Activated naive CD4-positive, alpha-beta T cell treated with anti-CD3 and anti-CD28 coated beads, Interleukin-2, amount 50 U/mL, for 16 hours (primary cell): ENCODE measurements at places on chromosomes 7 and 10.

DNA sequence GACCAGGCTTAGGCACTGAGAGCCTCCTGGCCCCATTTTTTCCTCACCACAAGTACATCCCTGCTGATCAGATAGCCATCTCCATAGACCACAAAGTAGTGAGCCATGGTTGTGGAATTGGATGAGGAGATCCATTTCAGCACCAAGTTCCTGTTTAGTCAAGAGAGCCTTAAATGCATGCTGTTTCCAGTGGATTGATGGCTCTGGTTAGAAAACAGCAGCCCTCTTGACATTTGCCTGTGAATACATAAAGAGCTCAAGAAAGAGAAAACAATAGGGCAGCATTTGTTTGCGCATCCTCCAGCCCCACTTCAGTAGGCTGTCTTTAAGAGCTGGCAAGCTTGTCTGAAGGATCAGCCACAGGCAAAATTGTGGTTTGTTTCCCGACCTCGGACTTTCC, 251.2 kb downstream of the POU6F2 start:
- no peak for DNase-seq

DNA sequence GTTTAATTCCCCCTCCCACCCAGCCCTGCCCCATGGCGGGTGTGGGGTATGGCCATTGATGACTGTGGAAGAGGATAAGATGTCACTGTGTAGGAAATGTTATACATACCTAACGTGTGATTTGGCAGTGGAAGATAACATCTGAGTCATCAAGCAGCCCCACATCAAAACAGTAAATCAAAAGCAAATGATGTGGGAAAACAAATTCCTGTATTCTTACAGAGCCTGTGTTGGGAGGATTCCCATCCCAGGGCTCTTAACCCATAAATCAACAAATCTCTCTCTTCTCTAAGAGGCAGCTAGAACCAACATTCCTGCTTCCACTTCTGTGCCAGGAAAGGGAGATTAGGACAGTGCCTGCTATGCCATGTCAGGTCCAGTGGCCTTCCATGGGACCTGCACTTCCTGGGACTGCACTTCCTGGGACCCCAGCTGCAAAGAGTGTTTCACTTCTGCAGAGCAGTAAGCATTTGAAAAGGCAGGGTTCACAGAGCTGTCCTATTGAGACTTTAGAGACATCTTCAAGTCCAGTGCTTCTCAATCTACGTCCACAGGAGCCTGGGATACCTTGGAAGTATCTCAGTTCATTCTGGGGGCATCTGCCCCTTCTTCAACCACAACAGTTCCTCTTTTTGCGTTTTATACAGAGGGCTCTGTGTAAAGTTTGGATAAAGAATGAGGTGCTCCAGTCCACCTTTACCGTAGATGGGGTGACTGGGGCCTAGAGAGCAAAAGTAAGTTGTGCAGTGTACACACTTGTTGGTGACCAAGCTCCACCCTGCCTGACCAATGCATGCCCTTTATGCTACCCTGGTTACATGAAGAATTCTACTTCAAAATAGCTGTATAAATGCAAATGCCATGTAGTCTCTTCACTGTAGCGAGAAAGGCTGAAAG, 45.7 kb downstream of the ATXN7L1 start:
- DNase-seq, result no peak

DNA sequence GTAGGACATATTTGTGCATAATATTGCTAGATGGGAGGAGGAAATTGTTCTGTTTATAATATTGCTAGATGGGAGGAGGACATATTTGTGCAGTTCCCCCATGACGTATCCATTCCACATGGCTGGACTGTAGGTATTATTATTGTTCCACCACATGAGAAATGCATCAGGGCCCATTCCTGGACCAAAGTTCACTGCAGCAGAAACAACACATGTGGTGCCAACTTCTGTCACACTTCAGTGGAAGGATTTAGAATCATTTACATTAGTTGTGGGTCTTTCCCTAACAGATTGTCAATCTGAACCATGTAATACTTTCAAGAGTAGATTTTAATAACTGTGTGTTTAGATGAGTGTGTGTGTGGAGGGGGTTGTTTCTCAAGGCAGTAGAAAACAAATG, 32.7 kb upstream of the MACC1 start:
- DNase-seq, result no peak

- no peak for DNase-seq
Measured at GRCh38 chr10:11705722-11706121, 36.5 kb upstream of the ECHDC3 start.
